SK-N-SH (cell line): ENCODE measurements at places on chromosomes 11 and 22.

GRCh38 chr11:83317757-83318690 lies 31.9 kb upstream of the CCDC90B start:
- DNase-seq: no peak

GRCh38 chr22:32590556-32590955 lies 115.9 kb downstream of the FBXO7 start:
- DNase-seq: no peak

GRCh38 chr22:49305214-49305965 lies 522.3 kb downstream of the BRD1 start:
- DNase-seq: peak; percentile 90

DNA sequence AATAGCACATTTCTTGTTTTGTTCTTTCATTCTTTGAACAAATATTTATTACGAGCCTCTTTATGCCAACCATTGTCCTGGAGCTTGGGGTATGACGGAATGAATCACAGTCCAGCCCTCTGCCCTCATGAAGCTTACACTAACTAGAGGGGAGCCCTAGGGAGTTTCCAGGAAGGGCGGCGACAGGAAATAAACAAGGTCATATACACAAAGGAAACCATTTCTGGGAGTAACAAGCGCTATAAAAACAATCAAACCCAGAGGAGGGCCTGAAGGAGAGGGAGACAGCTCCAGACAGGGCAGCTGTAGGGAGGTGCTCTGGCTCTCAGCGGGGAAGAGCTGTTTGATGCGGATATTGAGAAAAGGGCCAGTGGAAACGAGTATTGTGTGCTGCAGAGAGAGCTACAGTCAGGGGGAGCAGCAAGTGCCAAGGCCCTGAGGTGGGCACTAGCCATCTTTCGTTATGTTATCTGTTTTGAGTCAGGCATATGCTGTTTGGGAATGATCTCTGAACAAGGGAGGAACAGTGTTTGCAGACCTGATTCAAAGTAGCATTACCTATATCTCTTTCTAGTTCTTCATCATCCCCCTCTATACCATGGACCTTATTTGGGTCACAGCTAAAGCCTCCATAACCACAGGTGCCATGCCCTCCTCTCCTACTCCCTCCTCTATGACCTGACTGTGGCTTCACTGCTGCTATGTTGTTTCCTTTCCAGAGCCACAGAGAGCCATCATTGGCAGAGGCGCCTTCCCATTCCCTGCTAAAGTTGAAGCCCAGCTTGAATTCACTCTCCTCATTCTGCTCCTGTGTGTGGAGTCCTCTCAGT lies 15.3 kb upstream of the ZBTB16 start:
- DNase-seq: no peak

GRCh38 chr11:67371189-67371910 lies 2.0 kb downstream of the CLCF1 start:
- peak; percentile 85 for DNase-seq

DNA sequence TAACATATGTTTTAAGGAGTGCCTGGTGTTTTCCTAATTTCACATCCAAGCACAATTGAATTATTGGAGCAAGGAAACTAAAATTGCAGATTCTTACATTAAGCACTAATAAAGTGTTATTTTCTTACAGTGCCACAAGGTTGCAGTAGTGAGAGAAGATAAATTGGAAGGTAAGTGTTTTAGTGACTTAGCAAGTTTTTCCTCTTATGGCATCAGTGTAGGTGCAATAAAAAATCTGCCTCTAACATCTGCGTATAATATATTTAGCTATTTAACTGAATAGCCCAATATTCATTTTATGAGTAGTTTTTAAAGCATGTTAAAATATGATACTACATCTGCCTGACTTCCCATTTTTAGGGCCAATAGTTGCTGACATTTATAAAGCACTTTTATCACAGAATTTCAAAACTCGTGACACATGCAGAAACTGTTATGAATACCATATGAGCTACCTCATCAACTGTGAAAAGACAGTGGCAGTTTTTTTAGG lies 19.0 kb downstream of the POLD3 start:
- DNase-seq: peak; percentile 29

- DNase-seq: peak; percentile 8
These were observed 821.3 kb downstream of the BRD1 start for GRCh38 chr22:49006207-49007012.

DNA sequence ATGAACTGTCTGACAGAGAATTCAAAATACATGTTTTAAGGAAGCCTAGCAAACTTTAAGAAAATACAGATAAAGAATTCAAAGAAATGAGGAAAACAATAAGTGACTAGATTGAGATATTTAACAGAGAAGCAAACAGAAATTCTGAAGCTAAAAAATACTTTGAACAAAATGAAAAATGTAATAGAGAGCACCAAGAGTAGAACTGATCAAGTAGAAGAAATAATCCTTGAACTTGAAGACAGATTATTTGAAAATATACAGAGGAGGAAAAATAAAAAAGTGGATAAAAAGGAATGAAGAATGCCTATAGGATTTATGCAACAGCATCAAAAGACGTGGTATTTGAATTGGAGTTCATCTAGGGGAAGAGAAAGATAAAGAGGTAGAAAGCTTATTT lies 101.9 kb upstream of the OR4B1 start:
- no peak for DNase-seq

- no peak for DNase-seq
These were observed 12.2 kb downstream of the TXN2 start for GRCh38 chr22:36469094-36469710.

DNA sequence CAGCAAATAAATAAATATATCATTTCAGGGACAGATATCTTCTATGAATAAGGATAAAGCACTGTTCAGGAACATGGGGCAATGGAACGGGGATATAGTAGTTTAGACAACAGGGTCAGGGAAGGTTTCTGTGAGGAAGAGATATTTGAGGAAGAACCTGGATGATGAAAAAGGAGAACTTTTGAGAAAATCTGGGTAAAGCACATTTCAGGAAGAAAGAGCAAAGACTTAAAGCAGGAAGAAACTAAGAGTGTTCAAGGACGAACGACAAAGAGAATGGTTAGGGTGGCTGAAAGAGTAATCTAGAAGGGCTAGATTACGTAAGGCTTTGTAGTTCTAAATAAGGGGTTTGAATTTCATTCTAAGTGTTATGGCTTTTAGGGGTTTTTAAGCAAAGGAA lies 12.7 kb downstream of the DDI1 start:
- DNase-seq: no peak

GRCh38 chr11:46677169-46677568 lies 23.2 kb downstream of the ARHGAP1 start:
- DNase-seq: no peak

DNA sequence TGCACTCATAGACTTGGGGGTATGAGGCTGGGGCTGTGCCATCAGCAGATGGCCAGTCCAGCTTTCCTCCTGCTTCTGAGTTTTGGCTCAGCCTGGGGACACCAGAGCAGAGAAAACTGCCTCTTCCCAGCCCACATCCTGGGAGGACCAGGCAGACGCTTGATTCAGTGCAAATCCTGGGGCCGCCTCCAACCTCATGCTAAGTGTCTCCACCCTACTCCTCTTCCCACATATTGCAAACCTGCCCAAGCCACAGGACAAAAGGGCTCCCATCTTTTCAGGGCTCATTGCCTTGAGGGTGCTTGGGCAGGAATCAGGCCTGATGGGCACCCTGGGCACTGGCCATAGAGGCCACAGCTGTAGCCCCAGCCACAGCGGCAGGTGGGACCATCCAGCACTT lies 79.7 kb upstream of the SHANK2 start:
- DNase-seq: no peak

DNA sequence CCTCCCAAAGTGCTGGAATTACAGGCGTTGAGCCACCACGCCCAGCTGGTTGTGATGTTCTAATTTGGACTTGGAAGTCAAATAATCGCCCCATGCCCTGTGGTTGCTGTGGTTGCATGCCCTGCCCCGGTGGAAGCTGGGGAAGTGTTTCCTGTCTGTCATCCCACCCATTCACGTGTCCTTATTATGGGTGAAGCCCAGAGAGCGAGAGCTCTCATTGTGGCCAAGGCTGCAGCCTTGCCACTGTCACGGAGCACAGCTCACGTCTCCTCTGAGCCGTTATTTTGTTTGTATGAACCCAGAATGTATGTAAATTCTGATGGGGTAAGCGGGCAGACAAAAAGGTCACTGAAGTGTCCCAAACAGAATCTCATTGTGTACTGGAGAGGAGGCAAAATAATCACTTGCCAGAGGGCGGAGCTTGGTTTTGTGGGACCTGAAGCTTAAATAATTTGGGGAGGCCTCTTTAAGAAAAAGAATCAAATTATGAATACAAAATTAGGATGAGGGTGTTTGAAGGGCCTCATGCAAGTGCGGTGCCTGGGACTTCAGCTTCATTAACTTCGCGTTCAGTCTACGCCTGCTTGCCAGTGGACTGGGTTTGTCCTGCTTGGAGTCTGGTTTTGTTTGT lies 25.8 kb upstream of the TREH start:
- no peak for DNase-seq

DNA sequence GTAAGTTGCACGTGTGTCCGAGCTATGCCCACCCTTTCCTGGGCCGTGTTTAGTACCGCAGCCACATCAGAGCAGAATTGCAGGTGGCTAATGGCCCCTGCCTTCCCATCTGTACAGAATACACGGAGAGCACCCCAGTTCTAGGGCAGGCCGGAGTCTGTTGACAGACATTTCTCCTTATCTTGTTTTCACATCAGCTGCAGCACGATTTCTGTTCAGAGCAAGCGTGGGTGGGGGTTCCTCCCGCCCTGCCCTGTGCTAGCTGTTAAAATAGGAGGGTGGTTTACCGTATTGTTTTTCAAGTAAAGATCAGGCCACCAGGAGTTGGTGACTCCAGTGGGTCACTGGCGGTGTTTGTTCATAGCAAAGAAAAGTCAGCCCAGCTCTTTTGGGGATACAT lies 41.1 kb downstream of the UBASH3B start:
- DNase-seq: no peak

DNA sequence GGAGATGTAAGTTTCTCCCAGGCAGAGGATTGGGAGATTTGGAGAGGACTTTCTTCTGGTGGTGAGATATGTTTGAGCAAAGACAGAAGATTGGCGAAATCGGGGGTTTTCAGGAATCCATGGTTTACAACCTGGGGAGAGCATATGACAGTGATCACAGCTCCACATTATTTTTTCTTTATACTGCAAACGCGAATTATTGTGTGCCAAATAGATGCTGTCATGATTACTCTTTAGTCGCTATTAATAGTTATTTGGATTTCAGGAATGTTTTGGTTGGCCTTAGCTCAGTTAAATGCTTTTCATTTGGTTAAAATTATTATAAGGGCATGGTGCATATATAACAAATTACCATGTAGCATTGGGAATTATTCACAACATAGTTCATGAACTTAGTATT lies 15.2 kb downstream of the ATXN10 start:
- DNase-seq: no peak

GRCh38 chr11:68990995-68991780 lies 10.4 kb upstream of the MRGPRD start:
- DNase-seq: no peak

GRCh38 chr11:82747471-82747870 lies 13.8 kb upstream of the FAM181B start:
- DNase-seq: no peak

DNA sequence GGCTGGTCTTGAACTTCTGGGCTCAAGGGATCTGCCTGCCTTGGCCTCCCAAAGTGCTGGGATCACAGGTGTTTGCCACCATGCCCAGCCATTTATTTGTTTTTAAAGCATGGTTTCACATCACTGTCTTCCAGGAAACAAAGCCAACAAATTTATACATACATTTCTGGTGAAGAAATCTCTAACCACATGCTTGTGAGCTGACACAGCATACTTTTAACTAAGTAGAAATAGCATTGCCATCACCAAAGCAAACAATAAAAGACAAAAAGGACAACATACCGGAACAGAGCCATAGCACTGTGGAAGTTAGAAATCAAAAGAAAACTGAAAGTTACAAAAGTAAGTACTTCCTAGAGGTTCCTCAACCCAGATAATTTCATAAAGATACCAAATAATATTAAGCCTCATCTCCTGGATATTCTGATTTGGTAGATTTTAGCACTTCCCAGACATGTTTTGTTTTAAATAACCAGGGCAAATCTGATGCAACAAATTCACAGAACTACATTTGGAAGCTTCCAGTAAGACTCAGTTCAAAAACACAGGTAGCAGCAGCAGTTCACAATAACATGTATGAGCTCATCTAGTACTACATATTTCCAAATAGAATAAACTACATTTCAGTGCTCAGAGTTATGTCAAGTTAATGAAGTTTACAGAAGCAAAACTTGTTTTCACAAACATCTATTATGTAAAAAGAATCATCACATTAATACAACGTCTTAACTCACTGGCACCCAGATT lies 70.6 kb downstream of the RRAS2 start:
- DNase-seq: no peak

GRCh38 chr11:110207123-110207522 lies 89.3 kb downstream of the RDX start:
- no peak for DNase-seq

DNA sequence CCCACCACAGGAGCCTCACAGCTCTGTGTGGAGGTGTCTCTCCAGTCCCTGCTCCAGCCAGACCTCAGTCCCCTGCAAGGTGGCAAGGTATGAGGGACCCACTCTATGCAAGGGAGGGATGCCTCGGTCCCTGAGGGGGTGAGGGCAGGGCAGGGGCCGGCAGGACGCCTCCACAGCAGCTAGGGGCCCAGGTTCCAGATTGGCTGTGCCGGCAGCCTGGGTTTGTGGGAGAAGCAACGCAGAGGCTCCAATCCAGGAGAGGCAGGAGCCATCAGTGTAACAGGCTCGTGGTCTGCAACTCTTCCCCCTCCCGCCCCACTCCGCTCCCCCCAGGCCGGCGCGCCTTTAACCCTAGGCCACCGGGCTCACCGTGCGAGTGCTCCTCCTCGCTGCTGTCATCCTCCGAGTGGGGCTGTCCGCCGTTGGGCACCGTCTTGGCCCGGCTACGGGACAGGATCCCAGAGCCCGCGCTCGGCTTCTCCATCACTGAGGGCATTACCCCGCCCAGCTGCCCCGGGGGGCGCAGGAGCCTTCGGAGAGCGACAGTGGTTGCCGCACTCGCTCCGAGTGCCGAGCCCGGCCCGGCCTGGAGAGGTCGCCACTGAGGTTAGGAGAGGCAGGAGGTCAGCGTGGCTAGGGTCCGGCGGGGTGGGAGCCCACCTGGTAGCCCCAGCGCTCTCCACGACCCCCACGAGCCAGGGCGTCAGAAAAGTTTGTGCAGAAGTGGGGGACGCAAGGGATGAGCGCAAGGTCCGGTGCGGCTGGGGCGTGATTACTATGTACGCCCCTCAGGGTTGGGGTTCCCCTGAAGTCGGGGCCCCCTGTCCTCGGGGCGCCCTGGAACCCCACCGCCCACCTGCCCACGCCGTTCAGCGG lies 765 bp downstream of the RCOR2 start:
- peak; percentile 91 for DNase-seq

DNA sequence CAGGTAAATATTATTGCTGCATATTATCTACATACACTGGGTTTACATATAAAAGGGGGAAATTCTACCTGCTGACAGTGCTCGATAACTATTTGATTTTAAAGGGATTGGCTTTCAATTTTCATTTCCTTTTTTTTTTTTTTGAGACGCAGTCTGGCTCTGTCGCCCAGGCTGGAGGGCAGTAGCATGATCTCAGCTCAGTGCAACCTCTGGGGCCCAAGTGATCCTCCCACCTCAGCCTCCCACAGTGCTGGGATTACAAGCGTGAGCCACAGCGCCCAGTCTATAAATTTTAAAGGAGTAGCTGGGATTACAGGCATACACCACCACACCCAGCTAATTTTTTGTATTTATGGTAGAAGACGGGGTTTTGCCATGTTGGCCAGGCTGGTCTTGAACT lies 3.2 kb upstream of the PCF11 start:
- DNase-seq: no peak

GRCh38 chr11:132650969-132651720 lies 881.2 kb downstream of the OPCML start:
- no peak for DNase-seq

GRCh38 chr11:22084056-22084455 lies 108.8 kb upstream of the ANO5 start:
- no peak for DNase-seq

- DNase-seq: no peak
These were observed 373.6 kb upstream of the DDI1 start for GRCh38 chr11:103662880-103663279.
